Keratinocyte (primary cell): ENCODE measurements at places on chromosomes 2 and 18.

DNA sequence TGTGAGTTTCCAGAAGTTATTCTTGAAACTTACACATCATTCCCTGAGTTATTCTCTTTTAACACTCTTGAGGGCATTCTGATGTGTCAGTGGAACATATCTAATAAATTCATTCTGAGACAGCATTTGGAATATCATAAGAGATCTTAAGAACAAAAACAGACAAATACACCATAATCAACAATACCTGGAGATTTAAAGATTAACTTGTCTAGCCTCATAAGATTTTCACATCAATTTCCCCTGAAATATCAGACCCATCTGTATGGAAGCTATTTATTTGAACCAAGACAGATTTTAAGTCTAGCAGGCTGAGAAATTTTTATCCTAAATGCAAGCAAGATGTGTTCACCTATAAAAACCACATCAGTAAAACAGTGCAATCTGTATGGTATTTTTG, 181.6 kb downstream of the NYAP2 start:
- DNase-seq: no peak

DNA sequence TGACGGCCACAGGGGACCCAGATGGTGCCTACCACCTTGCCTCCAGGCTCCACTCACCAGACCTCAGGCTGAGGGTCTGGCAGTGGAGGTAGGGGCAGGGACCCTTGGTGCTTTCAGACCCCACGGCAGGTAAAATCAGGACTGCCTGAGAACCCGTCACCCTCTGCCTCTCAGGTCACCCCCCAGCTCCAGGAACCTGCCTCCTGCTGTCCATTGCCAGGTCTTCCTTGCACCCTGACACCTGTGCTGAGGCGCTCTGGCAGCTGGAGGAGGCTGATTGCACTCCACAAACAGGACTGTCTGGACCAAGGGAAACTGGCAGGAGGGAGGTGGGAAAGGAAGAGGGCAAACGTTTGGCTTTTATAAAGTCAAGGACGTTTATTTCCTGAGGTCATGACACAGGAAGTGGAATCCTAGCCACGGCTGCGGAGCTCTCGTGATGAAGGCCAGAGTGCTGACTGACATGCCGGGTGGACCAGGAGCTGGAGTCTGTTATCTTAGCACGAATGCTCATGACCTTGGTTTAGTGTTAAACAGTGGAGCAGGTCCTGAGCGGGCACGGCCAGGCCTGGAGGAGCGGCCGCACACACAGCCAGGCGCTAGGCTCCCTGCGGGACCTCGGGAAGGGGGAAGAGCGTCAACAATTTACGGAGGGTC, 40.5 kb downstream of the ANO7 start:
- DNase-seq: no peak

DNA sequence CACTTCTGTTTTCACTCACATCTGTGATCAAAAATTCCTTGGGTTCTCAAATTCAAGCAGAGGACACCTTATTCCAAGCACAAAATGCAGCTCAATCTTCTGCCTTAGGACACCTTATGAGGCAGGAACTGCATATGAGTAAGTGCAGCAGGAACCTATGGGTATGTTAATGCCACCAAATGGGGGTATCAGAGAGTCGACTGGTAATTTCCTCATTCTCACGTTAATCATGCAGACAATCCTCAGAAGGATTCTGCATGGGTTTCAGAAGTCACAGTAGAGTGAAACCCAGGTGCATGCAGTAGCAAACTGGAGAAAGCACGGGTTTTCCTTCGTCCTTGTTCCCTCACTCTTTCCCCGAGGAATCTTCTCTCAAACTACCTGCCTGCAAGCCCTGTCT, 452.8 kb downstream of the CBLN2 start:
- no peak for DNase-seq

DNA sequence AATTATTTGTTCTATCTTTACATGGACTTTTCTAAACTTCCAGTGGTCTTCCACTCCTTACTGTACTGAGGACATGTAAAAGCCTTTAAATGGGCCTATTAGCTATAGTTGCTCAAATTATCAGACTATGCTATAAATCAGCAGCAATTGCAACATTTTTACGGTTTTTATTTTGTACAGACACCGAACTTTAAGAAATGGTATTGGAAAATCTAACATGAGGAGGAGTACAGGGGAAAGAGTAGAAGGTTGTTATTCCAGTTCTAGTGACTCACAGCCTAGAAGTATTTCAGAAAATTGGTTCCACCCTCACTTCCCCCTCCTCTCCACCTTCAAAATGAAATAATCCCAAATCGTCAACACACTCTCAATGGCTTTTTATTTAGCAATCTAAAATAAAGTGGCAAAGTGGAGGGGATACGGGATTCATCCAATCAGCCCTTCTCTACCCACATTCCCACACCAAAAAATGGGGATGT, 1.1 kb downstream of the NCKAP1 start:
- no peak for DNase-seq

DNA sequence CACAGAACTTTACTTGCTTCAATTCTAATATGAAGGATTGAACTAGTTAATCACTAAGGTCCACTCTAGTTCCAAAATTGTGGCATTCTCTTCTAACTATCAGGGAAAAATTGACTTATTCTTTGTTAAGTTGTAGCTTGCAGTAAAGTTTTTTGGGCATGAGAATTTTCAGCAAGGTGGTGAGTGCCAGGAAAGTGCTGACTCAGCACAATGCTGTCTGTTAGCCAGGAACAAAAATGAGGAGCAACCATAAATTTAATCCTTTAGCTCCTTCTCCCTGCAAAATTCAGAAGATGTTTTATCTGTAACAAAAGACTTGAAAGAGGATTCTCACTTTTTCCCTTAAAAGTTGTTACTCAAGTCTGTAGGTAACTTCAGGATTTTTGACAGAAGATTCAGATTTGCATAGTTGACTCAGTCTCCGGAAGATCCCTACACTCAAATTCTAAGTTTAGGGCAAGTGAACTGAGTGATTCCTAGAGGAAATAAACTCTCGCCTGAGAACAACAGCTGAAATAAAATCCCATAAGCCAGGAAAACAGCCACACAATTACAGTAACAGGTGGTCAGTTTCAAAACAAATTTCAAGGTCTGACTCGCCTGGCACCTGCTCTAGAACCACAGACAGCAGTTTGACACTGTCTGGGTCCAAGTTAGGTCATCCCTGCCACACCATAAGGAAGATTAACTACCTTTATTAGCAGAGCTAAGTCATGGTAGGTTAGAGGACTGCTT, 20.2 kb upstream of the DARS1 start:
- DNase-seq: no peak

DNA sequence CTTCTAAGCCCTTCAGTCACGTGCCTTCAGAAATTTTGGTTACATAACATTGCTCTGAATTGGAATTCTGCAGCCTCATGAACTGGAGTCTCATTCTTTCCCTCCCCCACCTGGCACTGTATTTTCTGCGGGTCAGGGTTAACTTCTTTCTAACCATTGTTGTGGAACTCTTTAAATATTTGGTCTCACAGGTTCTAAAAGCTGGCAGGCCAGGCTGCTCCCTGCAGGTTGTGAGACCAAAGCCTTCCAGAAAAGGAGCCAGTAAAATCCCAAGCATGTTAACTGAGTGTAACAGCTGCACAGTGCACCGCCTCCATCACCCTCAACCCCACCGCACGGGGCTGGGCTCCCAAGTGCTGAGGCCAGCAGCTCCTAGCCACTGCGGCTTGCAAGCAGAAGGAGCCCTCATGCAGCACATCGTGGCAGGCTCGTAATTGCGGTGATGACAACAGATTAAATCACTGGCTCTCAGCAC, 174.1 kb upstream of the ALPP start:
- DNase-seq: no peak

DNA sequence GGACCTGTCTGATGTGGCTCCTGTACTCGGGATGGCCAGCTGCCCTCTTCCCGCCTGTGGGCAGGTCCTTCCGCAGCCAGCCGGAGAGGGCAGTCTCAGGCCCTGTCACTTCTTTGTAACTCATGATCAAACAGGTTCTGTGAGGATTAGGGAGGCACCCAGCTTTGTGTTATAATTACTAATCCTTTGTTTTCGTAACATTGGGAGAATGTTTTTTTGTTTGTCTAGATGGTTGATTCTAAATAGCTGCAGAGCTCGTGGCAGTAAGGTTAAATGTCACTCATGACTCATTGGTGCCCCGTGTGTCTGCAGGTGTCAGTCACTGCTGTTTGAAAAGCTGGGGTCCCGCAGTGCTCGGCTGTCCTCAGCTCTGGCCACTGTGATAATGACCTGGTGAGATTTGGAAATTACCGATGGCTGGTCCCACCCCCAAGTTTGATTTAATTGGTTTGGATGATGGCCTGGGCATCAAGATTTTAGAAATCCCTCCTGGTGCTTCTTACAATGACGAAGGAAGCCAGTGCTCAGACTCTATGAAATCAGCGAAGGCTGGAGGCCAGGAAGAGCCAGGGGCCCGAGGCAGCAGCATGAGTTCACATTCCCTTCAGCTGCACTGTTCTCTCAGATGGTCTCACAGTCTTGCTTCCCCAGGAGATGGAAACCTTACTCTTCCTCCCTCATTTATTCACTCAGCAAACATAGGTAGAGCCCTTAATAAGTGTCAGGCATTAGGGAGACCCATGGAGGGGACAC, 172.8 kb downstream of the VAPA start:
- DNase-seq: no peak

- no peak for DNase-seq
These were observed 25.7 kb downstream of the MGAT4A start for GRCh38 chr2:98705333-98705617.

GRCh38 chr2:84187258-84187657, 271.8 kb downstream of the SUCLG1 start:
- DNase-seq: no peak

DNA sequence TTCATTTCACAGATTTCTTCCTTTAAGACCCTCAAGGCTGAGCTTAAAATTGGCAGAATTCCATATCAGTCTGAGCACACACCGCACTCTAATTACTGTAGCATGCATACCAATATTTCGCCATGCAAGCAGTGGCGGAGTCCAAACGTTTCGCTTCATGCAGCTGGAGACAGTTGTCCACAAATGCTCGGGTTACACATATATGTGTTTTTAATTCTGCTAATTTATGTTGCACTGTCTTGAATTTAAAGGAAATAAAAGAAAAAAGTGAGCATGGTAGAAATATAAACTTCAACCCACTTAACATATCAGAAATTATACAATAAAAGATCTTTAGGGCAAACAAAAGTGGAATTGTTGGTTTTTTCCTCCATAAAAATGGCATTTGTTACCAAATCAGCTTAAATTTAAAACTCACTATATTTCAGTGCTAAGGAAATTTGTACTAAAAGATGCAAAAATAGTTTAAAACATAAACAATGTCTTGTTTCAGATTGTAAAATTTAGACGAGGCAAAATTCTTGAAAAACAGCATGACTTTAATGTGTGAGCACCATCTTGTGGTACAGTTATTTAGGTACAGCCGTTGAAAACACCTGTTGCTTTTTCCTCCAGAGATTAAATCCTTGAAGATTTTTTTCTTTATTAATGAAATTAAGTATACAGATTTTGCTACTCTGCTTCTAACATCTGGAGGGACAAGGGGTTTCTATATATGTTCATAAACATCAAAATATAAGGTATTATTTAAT, 24.1 kb upstream of the KANSL1L start:
- no peak for DNase-seq

- no peak for DNase-seq
These were observed 216.9 kb upstream of the FSHR start for GRCh38 chr2:49371128-49371701.

GRCh38 chr18:79625924-79626561, 53.6 kb upstream of the CTDP1 start:
- no peak for DNase-seq

- no peak for DNase-seq
These were observed 867.4 kb downstream of the DSC3 start for GRCh38 chr18:30175061-30175574.

DNA sequence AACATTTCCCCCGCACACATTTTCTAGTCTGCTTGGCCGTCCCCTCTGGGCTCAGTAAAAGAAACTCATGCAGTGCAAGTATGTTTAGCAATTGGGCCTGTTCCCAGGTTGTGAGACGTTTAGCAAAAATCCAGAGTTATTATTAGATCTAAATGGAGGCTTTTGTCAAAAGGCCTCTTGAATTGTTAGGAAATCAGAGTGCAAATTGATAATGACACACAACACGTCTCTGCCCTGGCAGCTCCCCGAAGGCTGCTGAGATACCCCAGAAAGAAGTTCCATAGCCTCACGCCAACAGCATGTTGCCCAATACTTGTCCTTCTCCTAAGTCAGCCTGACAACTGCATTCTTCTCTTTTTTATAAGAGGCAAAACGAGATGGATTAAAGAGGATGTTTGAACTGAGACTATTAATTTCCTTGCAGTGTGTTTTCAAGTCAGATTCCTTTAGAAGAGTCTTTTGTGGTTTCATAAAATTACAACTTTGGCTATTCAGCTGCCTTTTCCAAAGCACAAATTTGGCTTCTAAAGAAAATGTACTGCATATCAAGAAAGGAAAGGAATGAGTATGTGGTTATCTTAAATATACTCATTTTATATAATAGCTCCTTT, 202.2 kb downstream of the TRIB2 start:
- DNase-seq: no peak

DNA sequence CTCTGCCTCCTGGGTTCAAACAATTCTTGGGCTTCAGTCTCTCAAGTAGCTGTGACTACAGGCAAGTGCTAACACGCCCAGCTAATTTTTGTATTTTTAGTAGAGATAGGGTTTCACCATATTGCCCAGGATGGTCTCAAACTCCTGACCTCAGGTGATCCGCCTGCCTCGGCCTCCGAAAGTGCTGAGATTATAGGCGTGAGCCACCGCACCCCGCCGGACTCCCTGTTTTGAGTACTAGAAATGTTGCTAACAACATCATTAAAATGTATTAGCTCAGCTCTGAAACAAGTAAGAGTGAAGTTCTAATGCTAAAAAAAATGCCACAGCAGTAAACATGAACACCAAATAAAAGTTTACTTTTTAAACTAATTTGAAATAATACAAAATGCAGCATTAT, 937.7 kb downstream of the CPS1 start:
- DNase-seq: no peak

DNA sequence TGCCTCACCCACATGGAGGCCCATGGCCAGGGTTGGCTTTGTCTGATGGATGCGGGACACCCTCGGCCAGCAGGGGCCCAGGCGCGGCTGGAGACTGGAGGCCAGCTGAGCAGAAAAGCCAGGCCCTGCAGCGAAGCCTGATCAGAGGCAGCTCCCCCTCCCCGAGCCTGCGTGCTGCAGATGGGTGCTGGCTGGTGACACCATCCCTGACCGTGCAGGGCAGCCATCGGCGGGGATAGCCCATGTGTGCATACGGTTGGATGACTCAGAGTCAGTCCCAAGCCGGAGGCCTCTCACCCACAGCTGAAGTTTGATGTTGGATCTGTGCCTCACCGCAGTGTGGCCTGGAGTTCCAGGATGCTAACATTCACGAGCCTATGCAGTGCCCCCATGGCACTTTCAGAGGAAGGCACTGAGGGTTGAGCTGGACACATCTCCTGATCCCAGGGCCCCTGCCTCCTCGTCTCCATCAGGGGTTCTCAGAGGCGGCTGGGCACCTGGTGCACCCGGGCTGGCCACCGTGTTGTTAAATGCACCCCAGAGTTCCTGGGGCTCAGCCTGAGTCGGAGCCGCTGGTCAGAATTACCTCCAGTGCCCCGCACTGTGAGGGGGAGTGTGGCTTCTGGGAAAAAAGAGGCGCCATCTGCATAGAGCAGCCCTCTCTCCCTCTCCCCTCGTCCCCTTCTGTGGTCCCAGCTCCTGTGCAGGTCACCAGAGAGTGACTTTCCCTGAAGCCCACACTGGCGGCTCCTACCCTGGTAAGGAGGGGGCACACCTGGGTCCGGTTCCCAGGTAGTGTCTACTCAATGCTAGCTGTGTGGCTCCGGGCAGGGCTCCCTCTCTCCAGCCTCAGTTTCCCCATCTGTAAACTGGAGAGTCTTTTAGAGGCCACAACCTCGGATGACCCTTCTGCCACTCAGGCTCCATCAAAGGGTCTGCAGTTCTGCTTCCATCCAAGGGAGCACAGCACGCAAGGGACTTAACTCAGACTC, 19.4 kb upstream of the KIF1A start:
- DNase-seq: no peak

- DNase-seq: no peak
These were observed at the start of gene DPP4 for GRCh38 chr2:162073888-162074631. Gene DPP4, minus strand, starts transcription at chr2:162074215. Its CDS starts 234 bp downstream, at chr2:162073981.
